ENCODE measurements at places on chromosomes 12 and 14. TPM values are rescaled to one million over a fixed set of nuclear protein-coding genes. Genes with fewer than 3 reads are reported as not detected.

DPPA3 gene
- total RNA-seq = not detected

CEP290 gene
- total RNA-seq = 11.5 TPM

APPL2 gene
- total RNA-seq = 34.2 TPM

HOXC6 gene
- not detected for total RNA-seq

NRXN3 gene
- total RNA-seq = not detected

RARG gene
- total RNA-seq = 46.1 TPM

GRCh38 chr12:67067453-67068203 lies 201.5 kb upstream of the CAND1 start:
- DNase-seq = no peak

GRCh38 chr12:34205401-34205800 lies 183.1 kb downstream of the ALG10 start:
- no peak for DNase-seq

DNA sequence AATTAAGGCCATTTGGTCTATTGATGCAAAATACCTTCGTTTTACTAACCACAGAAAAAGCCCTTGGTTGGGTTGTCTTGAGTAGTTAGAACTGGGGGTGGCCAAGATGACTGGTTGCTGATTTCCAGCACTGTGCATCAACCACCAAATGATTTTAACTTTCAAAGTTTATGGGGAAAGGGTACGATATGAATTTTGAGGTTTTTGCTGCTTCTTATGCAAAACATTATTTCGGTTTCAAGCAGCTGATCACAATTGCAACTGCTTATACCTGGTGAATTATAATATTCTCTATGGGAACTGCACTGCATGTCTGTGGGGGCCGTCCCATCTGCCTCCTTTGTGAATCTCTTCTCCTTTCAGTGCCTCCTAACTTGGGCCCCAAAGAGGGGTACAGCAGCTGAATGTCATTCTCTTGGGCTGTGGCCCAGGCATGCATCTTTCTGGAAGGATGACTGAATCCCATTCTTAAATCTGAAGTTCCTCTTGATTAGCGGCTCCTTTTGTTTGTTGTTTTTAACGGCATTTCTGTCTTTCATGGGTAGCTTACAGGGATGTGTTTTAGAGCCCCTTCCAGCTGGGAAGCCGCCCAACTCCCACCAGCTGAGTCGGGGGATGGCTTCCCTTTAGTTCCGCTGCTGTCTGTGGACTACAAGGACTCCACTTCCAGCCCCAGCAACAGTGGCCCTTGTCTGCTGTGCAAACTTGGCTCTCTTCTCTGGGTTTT lies 479.8 kb downstream of the ZFP36L1 start:
- no peak for DNase-seq

DNA sequence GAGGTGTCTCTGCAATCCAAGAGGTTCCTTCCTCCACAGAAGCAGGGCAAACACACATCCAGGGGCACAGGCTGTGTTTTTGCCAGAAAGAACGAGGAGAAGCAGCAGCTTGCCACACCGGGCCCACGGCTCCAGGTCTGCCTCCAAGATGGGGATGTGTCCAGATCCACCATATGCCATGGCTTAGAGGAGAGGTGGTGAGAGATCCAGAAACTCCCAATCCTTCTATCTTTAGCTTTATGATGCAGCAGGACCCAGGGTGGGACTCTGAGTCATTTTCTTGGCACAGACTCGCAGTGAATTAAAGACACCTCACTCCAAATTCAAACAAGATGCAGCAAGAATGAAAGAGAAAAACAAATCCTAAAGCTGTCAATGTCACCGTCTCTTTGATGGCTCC lies 481.4 kb upstream of the TMEM132C start:
- DNase-seq = no peak

DNA sequence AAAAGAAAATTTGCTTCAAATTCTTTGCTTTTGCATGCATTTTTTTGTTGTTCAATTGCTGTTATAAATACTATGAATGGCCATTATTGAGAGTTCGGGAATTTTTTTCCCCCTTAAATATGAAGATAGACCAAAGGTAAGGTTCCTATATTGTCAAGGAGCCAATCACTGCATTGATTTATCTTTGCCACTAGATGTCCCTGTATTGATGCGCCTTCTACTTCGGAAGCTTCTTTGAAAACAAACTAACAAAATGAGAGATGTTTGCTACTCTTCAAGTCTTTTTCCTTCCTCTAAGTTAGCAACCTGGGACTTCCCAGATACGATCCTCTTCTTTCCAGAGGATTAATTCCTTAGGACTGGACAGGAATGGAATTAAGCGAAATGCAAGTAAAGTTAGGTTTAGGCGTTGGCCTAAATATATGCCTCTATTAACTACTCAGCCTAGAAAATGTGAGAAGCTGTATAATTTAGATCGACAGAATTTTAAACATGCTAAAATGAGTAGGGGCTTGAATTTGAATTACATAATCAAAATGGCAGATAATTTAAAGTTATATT lies 318.1 kb downstream of the AEBP2 start:
- DNase-seq = no peak

DNA sequence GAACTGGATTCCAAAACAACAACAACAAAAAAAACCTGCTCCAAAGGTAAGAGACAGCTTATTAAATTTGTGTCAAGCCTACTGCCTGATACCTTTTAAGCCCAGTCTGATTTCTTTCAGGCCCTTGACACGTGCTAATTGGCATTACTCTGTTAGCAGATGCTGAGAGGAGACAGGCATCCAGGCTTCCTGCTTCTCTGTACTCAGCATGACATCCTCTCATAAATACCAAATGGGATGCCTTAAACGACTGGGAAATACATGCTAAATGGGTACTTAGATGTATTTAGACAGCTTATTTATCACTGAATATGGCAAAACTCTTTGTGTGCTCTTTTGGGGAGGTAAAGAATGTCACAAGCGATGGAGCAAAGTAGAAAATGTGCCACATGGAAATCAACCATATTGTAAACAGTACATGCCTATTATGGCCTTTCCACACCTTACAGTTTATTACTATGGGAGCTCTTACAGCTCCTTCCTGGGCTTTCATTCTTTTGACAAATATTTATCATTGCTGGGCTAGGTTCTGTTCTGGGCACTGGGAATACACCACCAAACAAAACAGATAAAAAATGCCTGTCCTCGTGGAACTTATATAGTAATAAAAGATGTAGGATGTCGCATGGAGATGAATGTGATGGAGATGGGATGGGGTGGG lies 11.5 kb upstream of the PCED1B start:
- DNase-seq = no peak
